ENCODE measurements at places on chromosomes 3 and 15. TPM values are rescaled to one million over a fixed set of nuclear protein-coding genes. Genes with fewer than 3 reads are reported as not detected.
A peak's percentile ranks its signal among the peaks of the same experiment; 100 is the strongest.

- peaks cover 42% of the 10 kb centered on the region for H3K4me1 ChIP-seq
- no peak overlapping the region for H3K4me3 ChIP-seq
- no peak for DNase-seq
- H3K27ac ChIP-seq: peak overlapping the region; percentile 35
- no peaks in the 10 kb centered on the region for H3K27me3 ChIP-seq
Observed at GRCh38 chr3:29514912-29515311, 234.0 kb downstream of the RBMS3 start.

GRCh38 chr3:45330510-45331295 lies 57.7 kb upstream of the LARS2 start:
- no peak overlapping the region for H3K27ac ChIP-seq
- no peak overlapping the region for H3K4me3 ChIP-seq
- H3K4me1 ChIP-seq: no peaks in the 10 kb centered on the region
- H3K27me3 ChIP-seq: peaks cover 64% of the 10 kb centered on the region
- no peaks in the 10 kb centered on the region for H3K36me3 ChIP-seq
- DNase-seq: no peak

DNA sequence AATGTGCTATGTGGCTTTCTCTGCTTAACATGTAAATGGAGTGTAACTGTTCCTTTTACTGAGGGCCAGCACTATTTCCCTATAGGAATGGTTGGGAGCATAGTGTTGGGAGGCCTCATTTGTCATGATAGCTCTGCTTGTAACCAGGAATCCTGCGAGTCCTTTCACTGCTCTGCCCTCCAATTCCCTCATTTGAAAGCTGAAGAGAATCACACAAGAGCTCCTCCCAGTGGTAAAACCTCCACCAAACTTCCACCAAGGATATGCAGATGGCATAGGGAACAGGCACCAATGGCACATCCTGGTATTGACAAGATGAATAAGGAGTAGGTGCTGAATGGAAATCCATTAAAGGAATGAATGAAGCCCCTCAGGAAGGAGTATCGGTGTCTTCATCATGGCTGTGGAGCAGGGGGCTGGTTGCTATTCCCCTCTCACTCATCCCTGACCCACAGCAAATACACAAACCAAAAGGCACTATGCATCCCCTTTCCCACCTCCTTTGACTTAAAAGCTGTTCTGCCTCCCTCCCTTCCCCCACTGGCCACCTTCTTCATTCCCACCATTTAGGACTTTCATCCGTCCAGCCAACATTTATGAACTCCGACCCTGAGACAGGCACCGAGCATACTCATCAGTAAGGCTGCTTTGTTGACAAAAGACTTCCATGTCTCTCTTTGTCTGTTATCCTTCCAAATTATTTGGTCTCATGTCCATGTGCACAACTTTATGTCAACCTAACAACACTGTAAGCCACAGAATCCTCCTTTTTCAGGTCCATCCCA lies 560.8 kb downstream of the FOXP1 start:
- no peak overlapping the region for H3K4me3 ChIP-seq
- H3K36me3 ChIP-seq: peaks cover 23% of the 10 kb centered on the region
- no peak overlapping the region for H3K27ac ChIP-seq
- H3K4me1 ChIP-seq: peaks cover 33% of the 10 kb centered on the region

GRCh38 chr15:63908991-63909390 lies 75.2 kb upstream of the HERC1 start:
- H3K27me3 ChIP-seq: no peaks in the 10 kb centered on the region
- DNase-seq: peak; percentile 85
- H3K36me3 ChIP-seq: no peaks in the 10 kb centered on the region
- H3K4me3 ChIP-seq: no peak overlapping the region
- no peak overlapping the region for H3K27ac ChIP-seq

The NEO1 gene
- total RNA-seq: 64.2 TPM
